Activated T-helper 17 cell treated with anti-CD3 and anti-CD28 coated beads, Interleukin-2, amount 50 U/mL, for 72 hours (primary cell): ENCODE measurements at places on chromosomes 13 and 19.

DNA sequence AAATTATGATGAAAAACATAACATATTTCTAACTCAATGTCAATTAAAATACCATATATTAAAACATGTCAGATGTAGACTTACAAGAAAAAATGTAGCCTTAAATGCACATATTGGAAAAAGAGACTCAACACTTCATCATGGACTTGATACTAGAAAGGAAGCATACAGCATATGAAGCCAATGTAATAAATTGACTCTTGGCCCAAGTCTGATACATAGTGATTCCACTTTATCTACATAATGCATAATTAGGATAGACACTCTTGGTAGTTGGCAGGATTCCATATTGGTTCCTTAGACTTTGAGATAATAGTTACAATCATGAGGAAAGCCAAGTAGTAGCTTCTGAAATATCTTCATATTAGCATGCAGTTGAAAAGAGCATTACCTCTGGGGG, 1067.0 kb downstream of the PCDH17 start:
- no peak for ATAC-seq

- ATAC-seq, result no peak
These were observed 2.8 kb upstream of the TNFSF9 start for GRCh38 chr19:6527893-6528543.

DNA sequence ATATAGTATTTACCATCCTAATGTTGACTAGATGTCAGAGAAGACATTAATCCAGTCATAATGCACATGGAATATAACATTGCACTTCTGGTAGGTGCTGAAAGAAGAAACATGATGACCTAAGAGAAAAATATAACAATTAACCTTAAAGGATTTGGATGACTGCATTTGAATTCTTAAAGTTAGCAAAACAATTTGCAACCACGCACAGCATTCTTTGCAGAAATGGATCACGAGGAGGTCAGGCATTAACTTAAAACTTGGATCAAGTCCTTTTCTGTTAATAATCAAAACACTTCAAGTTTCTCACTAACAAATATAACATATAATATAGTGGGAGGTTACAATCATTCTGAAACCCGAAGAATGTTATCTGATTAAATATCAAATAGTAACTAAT, 525.0 kb upstream of the SLITRK6 start:
- no peak for ATAC-seq

DNA sequence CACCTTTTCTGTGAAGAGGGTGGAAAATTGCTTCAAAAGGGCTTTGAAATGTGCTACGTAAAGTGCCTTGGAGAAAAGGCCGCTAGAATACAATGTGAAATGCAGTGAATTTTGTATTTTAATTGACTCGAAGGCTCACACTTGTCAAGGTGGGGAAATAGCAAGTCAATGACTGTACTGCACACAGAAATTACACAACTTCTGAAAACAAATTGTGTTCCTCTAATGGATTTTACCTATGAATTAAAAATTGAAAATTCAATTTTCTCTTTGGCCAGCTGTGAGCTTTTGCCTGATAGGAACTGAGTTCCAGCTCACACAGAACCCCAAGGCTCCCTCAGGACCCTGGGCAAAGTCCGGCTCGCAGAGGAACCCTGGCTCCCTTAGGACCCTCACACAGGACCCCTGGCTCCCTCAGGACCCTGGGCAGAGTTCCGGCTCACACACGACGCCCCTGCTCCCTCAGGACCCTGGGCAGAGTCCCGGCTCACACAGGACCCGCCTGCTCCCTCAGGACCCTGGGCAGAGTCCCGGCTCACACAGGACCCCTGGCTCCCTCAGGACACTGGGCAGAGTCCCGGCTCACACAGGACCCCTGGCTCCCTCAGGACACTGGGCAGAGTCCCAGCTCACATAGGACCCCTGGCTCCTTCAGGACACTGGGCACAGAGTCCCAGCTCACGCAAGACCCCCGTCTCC, 324.9 kb downstream of the UQCRFS1 start:
- no peak for ATAC-seq

DNA sequence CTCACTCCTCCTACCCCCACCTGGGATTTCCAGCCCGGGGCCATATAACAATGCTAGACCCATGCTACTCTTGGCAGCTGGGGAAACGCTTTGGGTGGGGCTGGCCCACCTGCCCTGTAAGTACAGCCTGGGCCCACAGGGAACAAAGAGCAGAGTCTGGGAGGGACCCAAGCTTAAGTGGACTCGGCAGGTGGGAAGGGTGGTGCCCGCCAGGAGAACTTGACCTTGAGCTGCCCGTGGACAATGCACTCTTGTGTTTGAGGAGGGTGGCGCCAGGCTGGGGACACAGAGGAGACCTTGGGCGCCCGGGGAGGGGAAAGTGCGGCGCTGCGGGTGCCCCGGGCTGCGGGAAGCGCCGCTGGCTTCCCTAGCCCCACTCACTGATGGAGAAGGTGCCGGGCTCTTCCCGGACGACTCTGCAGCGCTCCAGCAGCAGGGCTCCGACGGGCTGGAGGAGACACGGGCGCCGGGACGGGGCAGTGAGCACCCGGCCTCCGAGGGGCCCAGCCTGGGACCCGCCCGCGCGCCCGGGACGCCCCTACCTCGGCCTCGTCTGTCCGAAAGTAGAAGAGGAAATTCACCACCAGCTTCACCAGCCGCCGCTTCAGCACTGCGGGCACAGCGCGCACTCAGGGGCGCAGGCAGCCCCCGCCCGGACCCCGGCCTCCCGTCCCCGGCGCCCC, 607 bp downstream of the PLEKHJ1 start:
- ATAC-seq, result peak; percentile 6

GRCh38 chr13:40101708-40102359, 446.4 kb downstream of the COG6 start:
- peak; percentile 68 for ATAC-seq

GRCh38 chr19:31083105-31083504, 266.1 kb downstream of the TSHZ3 start:
- no peak for ATAC-seq

DNA sequence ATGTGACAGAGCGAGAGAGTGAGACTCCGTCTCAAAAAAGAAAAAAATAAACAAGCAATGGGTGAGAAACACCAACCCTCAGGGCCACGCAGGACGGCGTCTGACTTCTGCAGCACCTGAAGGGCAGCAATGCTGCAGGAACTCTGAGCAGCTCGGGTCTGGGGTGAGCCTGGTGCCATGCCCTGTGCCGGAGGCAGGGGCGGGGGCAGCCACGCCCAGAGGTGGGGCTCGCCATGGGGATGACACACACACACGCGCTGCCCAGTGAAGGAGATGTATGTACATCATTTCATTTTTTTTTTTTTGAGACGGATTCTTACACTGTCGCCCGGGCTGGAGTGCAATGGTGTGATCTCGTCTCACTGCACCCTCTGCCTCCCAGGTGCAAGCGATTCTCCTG, 24.3 kb downstream of the GPX4 start:
- no peak for ATAC-seq

GRCh38 chr13:52845334-52845761, 3.1 kb downstream of the PCDH8 start:
- ATAC-seq, result no peak

- ATAC-seq, result no peak
These were observed 68.0 kb downstream of the MLLT1 start for GRCh38 chr19:6211632-6212402.

DNA sequence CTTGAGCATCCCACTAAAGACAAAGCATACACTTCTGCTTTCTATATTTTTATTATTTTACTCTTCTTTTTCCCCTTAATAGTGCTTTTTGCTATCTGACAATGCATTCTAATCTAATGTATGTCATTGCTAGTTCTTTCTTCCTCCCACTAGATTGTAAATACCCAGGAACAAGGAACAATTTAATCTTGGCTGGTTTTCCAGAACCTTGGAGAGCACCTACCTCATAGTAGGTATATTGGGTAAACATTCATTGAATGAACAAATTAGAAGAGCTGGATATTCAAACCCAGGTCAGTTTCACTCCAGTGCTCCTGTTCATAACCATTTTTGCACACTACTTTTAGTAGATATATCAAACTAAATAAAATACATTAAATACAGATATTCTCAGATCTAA, 1617.6 kb upstream of the SLC10A2 start:
- ATAC-seq, result no peak

GRCh38 chr13:20716951-20717350, 13.5 kb downstream of the IL17D start:
- no peak for ATAC-seq

GRCh38 chr13:35474496-35475211, 1.8 kb downstream of the MAB21L1 start:
- no peak for ATAC-seq

DNA sequence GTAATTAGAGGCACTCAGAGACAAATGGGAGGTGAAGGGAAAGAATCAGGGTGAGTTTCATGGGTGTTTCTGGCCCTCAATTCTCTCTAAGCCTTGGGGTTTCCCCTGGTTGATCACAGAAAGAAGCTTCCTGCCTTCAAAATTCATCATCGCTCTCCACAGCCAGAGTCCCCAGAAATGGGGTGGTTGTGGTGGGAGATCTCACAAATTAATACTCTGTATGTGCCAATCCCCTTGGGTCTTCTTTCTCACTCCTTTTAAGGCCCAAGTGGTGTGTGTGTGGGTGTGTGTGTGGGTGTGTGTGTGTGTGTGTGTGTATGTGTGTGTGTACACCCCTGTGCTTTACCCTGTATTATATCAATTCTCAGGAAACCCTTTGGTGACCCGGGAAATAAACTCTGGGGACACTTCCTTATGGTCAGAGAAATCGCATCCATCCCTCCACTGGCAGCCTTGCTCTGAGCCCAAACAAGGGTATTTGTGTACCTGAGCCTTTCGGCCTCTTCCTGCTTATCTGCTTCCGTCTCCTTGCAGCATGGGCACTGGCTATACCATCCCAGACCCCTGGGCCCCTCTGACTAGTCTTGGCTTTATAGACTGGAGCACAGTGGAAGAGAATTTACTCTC, 2.8 kb upstream of the FCGBP start:
- peak; percentile 86 for ATAC-seq

- ATAC-seq, result no peak
These were observed 1678.3 kb upstream of the PCDH20 start for GRCh38 chr13:63093907-63094469.

- ATAC-seq, result no peak
These were observed 960 bp upstream of the GSX1 start for GRCh38 chr13:27791146-27791900.

GRCh38 chr13:20676213-20676612, 27.3 kb upstream of the IL17D start:
- no peak for ATAC-seq

DNA sequence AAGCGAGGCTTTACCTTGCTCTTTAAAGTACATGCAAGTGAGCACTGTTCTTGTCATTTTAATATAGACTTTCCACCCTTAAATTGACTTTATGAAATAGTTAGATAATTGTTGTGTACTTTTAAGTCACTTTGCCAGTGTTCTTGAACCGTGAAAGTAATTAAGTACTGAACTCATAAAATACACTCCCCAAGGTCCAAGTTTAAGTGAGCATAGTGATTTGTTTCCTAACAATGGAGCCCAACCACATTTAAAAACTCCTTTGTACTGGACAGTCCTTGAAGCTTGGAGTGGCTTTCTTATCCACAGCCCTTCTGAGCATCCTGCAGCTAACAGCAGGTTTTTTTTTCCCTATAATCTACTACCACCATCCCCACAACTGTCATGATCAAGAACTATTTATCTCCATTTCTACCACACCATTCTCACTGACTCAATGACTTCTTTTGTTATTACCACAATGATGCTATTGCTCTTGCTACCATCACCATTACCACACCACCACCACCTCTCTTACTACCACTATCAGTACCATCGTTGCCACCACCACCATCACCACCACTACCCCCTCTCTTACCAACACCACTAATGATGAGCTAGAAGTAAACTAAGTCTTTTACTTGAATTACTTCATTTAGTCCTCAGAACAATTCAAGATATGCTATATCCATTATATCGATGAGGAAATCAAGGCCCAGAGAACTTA, 452.6 kb downstream of the DIAPH3 start:
- ATAC-seq, result peak; percentile 16

- peak; percentile 6 for ATAC-seq
These were observed 10.2 kb downstream of the C19orf25 start for GRCh38 chr19:1468821-1469254.

- ATAC-seq, result no peak
These were observed 211.8 kb downstream of the PCCA start for GRCh38 chr13:100300708-100301107.

DNA sequence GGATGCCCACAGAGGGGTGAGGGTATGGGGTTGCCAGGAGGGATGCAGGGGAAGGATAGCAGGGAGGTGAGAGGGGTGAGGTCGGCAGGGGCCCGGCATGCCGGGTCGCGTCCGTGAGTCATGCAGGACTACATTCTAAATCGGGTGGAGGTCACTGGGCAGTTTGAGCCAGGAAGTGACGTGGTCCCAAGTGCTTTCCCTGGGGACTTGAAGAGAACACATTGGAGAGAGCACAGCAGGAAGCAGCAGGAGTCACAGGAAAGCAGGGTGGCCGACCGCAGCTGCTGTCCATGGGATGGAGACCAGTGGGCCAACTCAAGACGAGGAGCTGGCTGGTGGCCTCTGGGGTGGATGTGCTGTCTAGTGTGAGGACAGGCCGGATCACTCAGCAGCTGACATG, 92.0 kb upstream of the WASF3 start:
- ATAC-seq, result no peak

DNA sequence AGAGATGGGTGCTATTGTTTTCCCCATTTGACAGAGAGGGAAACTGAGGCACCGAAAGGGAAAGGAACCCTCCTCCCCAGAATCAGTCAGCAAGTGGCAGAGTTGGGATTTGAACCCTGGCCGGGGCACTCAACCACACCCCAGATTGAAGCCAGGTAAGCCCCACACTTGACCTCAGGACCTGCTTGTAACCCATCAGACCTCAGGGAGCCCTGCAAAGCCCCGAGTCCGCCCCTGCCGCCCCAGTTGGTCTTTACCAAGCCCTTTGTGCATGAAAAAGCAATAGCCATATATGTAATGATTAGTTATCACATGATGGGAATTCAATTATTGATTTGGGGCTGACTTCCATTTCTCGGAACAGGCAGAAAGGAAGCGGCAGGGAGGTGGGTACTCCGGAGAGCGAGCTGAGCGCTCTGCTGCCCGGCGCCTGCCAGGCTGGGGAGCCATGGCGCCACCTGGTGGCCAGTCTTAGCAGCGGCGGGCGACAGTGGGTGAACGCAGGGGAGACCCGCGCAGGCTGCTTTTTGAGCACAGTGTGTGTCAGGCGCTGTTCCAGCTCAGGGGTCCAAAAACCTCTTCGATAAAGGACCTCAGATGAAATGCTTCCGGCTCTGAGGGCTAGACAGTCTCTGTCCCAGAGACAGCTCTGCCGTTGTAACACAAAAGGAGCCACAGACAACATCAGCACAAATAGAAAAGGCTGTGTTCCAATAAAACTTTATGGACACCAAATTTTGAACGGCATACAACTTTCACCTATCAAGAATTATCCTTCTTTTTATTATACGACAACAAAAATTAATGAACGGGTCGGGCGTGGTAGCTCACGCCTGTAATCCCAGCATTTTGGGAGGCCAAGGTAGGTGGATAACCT, 82.9 kb upstream of the CACNA1A start:
- peak; percentile 95 for ATAC-seq

DNA sequence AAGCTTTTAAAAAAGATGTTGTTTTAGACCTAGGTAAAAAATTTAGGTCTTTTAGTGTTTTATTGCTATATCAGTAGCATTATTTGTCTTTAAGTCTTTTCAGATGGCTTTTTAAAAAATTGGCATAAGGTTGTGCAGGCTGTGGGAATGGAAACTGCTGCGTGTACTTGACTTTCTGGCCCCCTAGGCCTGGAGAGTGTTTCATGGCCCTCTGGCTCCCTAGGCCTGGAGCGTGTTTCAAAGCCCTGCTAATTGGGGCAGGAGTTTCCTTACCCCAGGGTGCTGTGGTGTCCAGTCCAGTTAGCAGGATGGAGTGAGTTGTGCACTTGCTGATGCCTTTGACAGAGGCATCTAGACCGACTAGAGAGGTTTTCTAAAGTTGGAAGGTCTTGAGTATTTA, 23.8 kb downstream of the PRAM1 start:
- no peak for ATAC-seq

GRCh38 chr13:53100394-53101063, 71.9 kb downstream of the OLFM4 start:
- no peak for ATAC-seq
